Mesenteric fat pad (tissue), 1 donor: ENCODE measurements at places on chromosomes 4 and X.

GRCh38 chrX:119406776-119407175, 7.6 kb downstream of the SLC25A43 start:
- DNase-seq = no peak

DNA sequence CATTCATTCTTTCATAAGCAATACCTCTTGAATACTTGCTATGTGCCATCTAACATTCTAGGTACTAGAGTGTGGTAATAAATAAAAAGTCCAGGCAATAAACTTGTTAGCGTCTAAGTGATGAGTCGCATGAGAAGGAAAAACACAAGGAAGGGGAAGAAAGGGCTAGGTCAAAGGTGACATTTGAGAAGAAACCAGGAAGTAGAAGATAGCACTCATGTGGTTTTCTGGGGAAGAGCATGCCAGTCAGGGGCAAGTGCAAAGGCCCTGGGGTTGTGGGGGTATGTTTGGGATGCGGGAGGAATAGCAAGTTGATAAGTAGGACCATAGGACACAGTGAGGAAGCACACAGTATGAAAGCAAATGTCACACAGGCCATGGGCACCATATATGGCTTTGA, 157.0 kb downstream of the TSPAN5 start:
- DNase-seq = no peak

- DNase-seq = no peak
These were observed 90.3 kb downstream of the SLC4A4 start for GRCh38 chr4:71429106-71429505.

- peak; percentile 84 for DNase-seq
These were observed 2.0 kb downstream of the ADGRL3 start for GRCh38 chr4:61201961-61202637.

GRCh38 chr4:10192331-10192730, 75.7 kb upstream of the WDR1 start:
- DNase-seq = no peak

DNA sequence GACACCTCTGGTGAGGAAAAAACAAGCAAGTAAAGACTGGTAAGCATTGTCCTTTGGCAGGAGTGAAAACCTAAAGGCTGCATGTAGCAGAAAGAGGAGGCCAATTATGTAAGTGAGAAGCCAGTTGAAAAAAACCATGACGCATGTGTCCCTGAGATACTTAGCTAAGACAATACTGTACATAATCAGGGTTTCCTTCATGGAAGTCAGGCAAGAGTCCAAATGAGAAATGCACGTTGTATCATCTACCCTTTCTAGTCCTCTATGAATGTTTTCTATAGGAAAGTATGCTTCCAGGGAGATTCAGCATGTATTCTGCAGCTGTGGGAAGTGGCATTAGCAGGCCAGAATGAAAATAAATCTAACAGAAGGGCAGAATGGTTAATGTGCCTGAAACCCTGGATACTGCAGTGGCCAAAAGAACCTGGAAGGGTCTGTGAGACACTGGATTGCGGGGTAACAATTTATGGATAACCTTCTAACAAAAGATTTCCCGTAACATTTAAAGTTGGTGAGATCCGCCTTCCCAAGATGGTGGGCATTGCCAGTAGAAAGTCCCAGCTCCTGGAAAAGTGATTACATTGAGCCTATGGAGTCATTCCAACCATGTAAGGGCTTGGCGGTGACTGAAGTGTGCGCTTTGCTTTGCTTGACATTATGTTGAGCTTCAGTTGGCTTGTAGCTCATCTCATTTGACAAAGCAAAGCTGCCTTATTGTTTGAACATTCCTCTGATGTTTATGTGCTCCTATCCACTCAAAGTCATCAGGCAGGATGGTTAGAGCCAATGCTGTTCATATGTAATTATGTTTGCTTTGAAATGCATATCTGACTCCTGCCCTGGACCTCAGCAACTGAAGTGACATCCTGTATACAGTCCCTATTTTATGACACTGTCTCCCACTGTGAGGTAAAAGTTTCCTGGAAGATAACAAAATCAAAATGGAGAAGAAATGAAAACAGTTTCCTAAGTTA, 200.4 kb downstream of the ARHGAP24 start:
- DNase-seq = no peak

- DNase-seq = no peak
These were observed 12.7 kb downstream of the KLHL34 start for GRCh38 chrX:21645431-21645830.

- DNase-seq = no peak
These were observed 348.5 kb downstream of the OPHN1 start for GRCh38 chrX:68084765-68085164.

GRCh38 chrX:25156323-25156722, 140.6 kb upstream of the ARX start:
- no peak for DNase-seq

DNA sequence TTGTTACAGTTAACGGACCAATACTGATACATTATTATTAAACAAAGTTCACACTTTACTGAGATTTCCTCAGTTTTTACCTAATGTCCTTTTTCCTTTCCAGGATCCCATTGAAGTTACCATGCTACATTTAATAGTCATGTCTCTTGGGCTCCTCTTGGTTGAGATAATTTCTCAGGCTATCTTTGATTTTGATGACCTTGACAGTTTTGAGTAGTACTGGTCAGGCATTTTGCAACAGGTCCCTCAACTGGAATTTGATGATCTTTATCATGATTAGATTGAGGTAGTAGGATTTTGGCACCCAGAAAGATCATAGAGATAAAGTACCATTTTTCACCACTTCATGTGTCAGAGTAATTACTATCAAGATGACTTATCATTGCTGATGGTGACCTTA, 53.8 kb downstream of the NDNF start:
- DNase-seq = no peak

- no peak for DNase-seq
These were observed 37.1 kb upstream of the INPP4B start for GRCh38 chr4:142883040-142883832.

DNA sequence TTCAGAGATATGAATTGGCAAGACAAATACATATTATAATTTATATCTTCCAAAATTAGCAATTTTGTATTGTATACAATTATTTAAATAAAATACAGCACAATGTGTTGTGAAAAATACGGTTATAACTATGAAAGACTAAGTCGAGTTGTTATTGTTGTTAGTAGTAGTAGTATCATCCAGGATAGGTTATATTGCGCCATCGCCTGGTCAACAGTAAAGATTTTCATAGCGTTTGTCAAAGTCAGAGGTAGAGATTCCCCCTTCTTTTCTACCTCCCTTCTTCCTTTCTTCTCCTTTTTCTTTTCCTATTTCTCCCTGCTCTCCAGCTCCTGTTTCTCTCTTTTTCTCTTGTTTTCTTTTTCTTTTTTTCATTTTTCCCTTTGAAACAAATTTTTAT, 499.1 kb upstream of the EPHA5 start:
- DNase-seq = no peak

- DNase-seq = no peak
These were observed 645.7 kb downstream of the TLL1 start for GRCh38 chr4:166518776-166519175.
